ENCODE measurements at places on chromosomes 5 and 9.

GRCh38 chr9:131554087-131554842 lies 8.9 kb downstream of the PRRT1B start:
- no peak for DNase-seq

DNA sequence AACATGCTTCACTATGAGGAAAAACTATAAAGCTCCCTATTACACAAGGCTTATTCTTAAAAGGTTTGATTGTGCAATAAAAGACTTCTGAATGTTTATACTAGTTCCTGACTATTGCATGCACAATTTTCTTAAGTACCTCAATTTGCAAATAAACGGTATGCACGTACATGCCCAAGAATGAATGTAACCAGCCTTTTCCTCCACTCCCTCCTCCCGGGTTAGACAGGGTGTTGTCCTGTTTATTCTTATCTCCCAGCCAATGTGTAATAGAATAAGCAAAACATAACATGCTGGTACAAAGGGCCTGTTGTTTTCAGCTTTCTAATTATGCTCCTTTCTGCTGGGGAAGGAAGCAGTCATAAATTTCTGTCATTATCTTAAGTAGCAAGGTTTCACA lies 79.1 kb downstream of the AOPEP start:
- peak; percentile 66 for DNase-seq

DNA sequence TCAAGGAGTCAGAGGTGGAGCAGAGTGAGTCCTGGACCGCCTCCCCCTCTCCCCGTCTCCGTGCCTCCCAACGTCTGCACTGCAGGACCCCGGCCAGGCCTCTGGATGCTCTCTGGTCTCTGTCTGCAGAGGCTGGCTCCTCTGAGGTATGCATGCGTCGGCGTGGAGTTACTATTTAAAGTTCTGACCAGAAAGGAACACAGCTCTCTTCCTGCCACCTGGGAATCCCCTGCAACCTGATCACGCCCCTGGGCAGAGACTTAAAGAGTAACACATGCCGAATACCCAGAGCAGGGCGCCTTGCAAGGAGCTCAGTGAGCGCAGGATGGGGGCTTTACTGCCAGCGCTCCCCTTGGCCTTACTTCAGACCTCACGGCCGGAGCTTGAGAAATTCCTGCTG lies 16.0 kb downstream of the ANXA6 start:
- DNase-seq = no peak

DNA sequence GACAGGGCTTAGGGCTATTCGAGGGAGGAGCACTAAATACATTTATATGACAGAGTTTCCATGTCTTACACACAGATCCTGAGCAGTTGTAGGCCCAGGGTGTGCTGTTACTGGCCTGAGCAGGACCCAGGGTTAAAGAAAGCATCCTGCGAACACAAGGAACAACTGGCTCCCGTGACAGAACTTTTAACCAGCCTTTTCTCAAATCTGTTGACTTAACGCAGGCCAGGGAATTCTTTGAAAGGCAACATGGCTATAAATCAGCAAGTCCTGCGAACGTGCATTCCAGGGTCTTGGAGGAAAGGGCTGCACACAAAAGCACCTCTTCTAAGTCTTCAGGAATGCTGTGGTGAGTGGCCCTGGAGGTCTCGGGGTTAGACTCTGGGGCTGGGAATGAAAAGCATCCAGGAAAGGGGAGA lies 45.2 kb upstream of the ANKRD55 start:
- peak; percentile 99 for DNase-seq

DNA sequence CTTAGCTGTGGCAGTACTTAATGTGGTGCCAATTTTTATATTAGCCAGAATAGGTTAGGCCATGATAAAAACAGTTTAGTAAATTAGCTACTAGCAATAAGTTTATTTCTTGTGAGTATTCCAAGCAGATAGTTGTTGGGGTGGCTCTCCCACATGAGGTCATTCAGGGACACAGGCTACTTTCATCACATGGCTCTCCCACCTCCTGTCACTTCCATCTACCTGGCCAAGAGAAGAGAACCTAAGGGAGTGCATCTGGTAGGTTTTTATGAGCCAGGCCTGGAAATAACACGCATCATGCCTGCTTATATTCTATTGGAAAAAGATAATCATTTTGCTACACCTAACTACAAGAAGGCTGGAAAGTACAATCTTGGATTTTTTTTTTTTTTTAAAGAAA lies 161.4 kb upstream of the CCNH start:
- DNase-seq = no peak

DNA sequence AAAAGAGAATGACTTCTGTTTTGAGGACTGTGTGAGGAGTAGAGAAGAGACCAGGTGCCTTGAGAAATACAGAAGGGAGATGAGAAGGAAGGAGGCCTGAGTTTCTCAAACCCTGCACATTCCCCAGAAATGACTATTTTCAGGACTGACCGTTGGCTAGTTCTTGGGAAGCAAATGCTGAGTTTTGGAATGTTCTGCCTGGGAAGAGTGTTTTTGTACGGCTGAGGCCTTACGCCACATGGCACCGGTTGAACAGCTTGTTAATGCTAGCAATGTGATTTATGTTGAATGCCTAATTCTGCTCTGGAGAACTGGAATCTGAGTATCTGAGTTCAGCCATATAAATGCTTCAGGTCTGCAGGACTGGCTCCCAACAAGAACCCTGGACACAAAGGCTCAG lies 152.7 kb upstream of the ADAMTS16 start:
- DNase-seq = no peak

DNA sequence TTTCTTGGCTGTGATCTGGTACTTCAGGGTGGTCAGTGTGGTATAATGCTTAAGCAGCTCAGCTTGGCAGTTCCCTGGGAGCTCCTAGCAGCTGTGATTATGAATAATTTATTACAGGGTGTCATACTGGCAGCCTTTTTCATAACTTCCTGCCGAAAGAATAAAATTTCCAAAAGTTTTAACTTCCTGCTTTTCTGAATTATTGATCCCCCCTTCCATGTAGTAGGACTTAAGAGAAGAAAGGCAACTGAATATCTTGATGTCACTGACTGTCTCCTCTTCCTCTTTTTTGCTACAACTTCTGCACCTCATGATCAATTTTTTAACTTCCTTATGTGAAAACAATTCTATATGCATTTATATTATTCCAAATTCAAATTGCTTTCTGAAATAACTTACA lies 74.3 kb upstream of the SPEF2 start:
- DNase-seq = no peak

DNA sequence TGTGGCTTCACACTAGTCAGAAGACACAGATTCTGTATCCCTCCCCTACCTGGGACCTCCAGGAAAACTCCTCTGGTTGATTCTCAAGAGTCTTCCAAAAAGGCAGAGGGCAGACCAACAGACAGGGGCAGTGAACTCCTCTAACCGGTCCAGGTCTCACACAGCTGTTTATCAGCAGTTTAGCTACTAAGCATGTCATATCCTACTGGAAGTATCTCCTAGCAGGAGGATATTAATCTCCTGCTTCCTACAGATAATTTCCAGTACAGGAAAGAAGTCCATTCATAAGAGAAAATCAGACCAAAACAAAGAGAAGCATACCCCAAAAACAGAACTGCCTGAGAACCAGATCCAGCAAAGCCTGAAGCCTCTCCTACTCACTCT lies 64.3 kb downstream of the DTWD2 start:
- DNase-seq = no peak

GRCh38 chr5:127863610-127864395 lies 160.6 kb downstream of the CCDC192 start:
- DNase-seq = no peak

DNA sequence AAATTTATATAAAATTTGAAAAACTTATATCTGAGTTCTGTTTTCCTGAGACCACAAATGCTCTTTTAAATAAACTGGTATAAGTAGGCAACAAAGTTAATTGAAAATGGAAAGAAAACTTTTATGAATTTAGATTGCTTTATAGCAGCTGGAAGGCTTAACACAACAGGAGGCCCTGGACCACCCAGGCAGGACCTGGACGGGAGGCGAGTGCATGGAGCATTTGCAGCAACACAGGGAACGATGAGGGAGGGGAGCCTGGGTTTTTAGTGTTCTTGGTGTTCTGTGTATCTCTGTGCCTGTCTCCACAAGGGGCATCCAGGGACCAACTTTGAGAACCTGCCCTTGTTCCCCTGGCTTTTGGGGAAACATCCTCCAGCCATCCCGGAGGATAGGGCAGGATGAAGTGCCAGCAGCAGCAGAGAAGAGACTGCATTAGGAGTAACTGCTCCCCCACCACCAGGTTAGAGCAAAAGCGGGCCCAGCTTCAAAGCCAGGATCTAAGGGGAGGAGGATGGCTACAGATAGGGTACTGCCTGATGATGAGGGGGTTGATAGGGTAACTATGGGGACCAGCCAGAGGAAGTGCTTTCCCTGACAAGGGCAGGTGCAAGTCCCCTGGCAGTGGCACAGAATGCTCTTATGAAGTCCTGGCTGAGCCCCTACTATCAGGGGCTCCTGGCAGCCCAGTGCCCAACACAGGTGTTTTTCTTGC lies 6.7 kb upstream of the SPATA31E1 start:
- no peak for DNase-seq

DNA sequence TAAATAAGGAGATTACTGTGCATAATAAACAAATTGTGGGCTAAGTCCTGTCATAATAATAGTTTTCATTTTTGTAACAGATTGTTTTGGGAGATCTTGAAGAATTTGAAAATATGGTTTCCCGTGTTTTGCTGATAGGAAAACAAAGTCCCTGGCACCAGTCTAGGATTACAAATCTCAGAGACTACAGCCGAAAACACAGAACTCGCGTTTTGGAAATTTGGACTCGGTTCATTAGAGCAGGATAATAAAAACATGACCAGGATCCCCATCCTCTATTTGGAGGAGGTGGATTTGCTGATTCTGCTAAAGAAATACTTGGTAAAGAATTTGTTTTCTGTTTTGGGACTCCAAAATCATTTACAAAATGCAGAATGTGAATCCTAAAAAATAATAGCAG lies 1194.4 kb downstream of the DTWD2 start:
- no peak for DNase-seq

DNA sequence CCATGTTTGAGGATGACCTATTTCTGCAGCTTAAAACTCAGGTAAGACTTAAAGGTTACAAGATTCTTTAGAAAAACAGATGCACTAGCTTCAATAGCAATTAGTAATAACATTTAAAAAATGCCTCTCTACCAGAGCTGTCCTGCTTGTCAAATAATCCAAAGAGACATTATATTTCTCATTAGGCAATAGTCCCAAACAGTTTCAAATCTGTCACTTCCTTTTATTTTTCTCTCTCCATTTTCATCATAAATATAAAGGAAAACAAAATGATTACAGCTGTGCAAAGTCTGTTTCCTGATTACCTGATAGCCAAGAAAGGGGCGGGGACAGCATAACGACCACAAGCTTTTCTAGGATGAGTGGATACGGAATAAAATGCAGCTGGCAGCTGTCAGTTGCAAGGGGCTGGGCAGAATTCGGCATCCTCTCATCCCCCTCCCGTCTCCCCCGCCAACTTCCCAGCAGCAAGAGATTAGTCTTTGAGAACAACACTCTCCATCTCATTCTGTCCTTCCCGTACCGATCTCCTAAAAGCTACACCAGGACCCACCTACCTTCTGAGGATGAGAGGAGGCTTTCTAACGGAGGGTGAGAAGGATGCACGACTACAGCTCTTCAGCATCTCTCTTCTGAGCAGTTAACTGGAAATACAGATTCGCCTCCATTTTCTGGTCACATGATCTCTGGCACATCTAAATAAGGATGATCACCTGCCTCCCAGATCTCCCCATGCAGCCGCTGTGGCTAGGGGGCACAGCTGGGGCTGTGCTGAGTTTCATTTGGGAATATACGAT lies 72.5 kb upstream of the PCA3 start:
- DNase-seq = peak; percentile 8

- DNase-seq = no peak
Observed at GRCh38 chr5:161288071-161288470, 258.5 kb downstream of the GABRB2 start.

DNA sequence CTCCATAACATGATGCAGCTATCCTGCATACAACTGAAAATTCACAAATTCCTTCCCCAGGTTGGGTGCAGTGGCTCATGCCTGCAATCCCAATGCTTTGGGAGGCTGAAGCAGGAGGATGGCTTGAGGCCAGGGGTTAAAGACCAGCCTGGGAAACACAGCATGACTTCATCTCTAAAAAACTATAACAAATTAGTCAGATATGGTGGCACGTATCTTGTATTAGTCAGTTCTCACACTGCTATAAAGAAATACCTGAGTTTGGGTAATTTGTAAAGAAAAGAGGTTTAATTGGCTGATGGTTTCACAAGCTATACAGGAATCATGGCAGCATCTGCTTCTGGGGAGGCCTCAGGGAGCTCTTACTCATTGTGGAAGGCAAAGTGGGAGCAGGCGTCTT lies 56.4 kb upstream of the DAPK1 start:
- DNase-seq = peak; percentile 1

DNA sequence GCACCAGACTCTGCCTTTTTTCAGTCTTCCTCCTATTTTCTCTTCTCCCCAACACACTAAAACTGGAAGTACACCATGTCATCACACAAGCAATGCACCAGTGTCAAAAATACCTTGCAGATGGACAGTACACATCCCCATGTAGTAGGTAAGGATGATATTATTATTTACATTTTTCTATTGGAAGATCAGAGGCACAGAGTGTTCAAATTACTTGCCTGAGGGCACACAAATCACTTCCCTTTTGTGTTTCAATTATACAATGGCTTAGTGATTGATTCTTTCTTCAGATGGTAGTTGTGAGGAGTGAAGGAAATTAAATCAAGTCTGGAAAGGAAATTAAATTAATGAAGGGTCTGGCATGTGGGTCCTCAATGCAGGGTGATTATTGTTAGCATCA lies 39.6 kb downstream of the CTSL start:
- no peak for DNase-seq

DNA sequence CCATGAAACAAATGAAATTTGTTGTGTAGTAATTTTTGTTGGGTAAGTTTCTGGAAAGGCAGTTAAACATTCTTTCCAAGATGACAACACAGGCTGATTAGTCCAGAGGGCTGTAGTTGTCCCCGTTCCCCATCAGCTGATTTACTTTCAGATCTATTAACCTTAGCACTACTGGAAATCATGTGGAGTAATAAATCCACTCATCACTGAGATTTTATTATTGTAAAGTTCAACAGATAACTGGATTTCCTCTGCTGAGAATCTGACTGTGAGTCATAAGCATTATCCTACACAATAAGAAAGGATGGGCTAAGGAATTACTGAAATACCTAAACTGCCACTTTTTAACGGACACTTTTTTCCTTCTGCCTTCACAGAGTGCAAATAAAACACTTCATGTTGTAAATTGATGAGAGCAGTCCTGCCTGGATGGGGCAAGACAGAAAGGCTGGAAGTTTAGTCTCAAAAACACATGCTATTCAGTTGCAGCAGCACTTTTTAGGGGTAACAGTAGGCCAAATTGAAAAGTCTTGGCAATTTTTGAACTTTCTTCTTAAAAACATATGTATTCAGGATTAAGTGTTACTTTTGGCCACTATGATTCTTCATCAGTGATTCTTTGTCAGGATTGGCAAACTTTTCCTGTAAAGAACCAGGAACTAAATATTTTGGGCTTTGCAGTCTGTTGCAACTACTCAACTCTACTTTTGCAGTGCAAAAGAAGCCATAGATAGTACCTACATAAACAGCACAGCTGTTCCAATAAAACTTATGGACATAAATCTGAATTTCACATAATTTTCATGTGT lies 7.0 kb downstream of the STOM start:
- peak; percentile 91 for DNase-seq

Measured in fibroblast of skin of abdomen (primary cell).